ENCODE measurements at places on chromosomes 1 and 21.

DNA sequence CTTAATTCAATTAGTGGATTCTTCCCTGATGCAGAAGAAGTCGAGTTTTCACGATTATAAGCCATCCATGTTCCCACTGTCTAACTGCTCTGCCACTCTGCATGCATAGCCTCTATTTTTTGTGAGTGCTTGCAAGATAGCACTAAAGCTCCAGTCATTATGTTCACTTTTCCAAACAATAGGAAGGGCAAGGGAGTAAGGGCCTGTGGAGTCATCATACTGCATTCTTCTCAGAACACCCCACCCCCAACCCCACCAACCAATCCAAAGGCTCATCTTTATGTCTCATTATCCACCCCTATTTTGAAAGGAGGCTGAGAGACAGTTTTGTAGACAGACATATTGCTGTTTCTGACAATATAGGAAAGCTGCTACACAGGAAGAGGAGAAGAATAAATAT is 471.7 kb upstream of the ADGRL2 start:
- H3K27me3 ChIP-seq: peaks cover 3% of the 10 kb centered on the region
- H3K4me3 ChIP-seq: no peak overlapping the region
- peaks cover 16% of the 10 kb centered on the region for H3K4me1 ChIP-seq
- H3K36me3 ChIP-seq: no peaks in the 10 kb centered on the region
- DNase-seq: no peak

DNA sequence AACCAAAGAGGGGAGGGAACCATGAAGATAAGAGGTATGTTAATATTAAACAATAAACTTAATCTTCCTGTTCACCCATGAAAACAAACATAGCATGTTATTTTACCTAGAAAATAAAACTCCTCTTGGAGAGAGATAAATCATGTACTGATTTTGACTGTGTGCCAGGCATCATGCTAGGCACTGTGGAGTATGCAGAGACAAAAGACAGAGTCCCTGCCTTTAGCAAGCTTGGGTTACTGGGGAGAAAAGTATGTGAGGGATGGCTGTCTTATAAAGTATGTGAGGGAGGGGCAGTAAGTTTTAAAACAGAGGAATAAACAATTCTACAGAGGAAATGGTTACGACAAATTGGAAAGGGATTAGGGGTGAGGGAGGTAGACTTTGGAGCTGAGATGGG is 129.5 kb upstream of the BEND5 start:
- no peak overlapping the region for H3K27ac ChIP-seq
- no peaks in the 10 kb centered on the region for H3K36me3 ChIP-seq
- H3K27me3 ChIP-seq: peaks cover 2% of the 10 kb centered on the region

GRCh38 chr1:25716320-25716719 is 83.7 kb upstream of the SELENON start:
- no peaks in the 10 kb centered on the region for H3K36me3 ChIP-seq
- H3K4me1 ChIP-seq: peaks cover 14% of the 10 kb centered on the region
- H3K27me3 ChIP-seq: peaks cover 24% of the 10 kb centered on the region
- H3K27ac ChIP-seq: no peak overlapping the region
- DNase-seq: no peak

- no peaks in the 10 kb centered on the region for H3K36me3 ChIP-seq
- H3K4me3 ChIP-seq: no peak overlapping the region
- H3K4me1 ChIP-seq: peaks cover 15% of the 10 kb centered on the region
- H3K27me3 ChIP-seq: peaks cover 4% of the 10 kb centered on the region
- no peak overlapping the region for H3K27ac ChIP-seq
These were observed 6.4 kb upstream of the SERBP1 start for GRCh38 chr1:67436511-67437055.

Data from nephron progenitor cell (in vitro differentiated cells).